ENCODE measurements at places on chromosomes 2 and 18. TPM values are rescaled to one million over a fixed set of nuclear protein-coding genes. Genes with fewer than 3 reads are reported as not detected.

The MAP4K4 gene
- total RNA-seq, result 75.9 TPM

The KCNK3 gene
- total RNA-seq, result 10.6 TPM

The GALNT13 gene
- total RNA-seq, result 0.25 TPM

The KLHL41 gene
- 0.49 TPM for total RNA-seq

The GPBAR1 gene
- total RNA-seq, result 8.1 TPM

The LRATD1 gene
- total RNA-seq, result 32.7 TPM

The GPR35 gene
- 3.9 TPM for total RNA-seq

The GCG gene
- total RNA-seq, result not detected

The CDC42EP3 gene
- total RNA-seq, result 44.4 TPM

The KCNJ3 gene
- 4.2 TPM for total RNA-seq

The EMILIN1 gene
- 100 TPM for total RNA-seq

The ST6GAL2 gene
- 2.9 TPM for total RNA-seq

The CFC1 gene
- not detected for total RNA-seq

The CYP27C1 gene
- total RNA-seq, result 3.2 TPM

The RAPGEF4 gene
- 18.4 TPM for total RNA-seq

The SIX3 gene
- not detected for total RNA-seq

The TRIM43 gene
- total RNA-seq, result not detected

The GAREM2 gene
- total RNA-seq, result 4.4 TPM

The SERPINB12 gene
- 20.1 TPM for total RNA-seq

The HTR2B gene
- total RNA-seq, result 0.49 TPM

The SERPINB11 gene
- 8.6 TPM for total RNA-seq

The TSPYL6 gene
- not detected for total RNA-seq

The NXPH2 gene
- total RNA-seq, result not detected

The GAD1 gene
- total RNA-seq, result not detected

The CABYR gene
- 0.74 TPM for total RNA-seq

The ADD2 gene
- total RNA-seq, result 3.4 TPM

The COL4A4 gene
- total RNA-seq, result 2.5 TPM

The PFN4 gene
- not detected for total RNA-seq

The VAMP8 gene
- 46.2 TPM for total RNA-seq

The FBXO48 gene
- total RNA-seq, result 1.2 TPM

The NCKAP5 gene
- total RNA-seq, result 8.8 TPM

The ELOA2 gene
- total RNA-seq, result not detected

The PDE11A gene
- total RNA-seq, result 0.25 TPM

The CD226 gene
- 6.4 TPM for total RNA-seq

The AQP12A gene
- not detected for total RNA-seq

The PID1 gene
- total RNA-seq, result 83.2 TPM

The ZNF513 gene
- total RNA-seq, result 17.4 TPM

The PRKCE gene
- 11.8 TPM for total RNA-seq

The IL1A gene
- total RNA-seq, result 0.98 TPM
